MV-4-11 (cell line): ENCODE measurements at places on chromosomes 5 and 9.

- DNase-seq = no peak
Observed at GRCh38 chr9:85157772-85158171, 488.2 kb downstream of the NTRK2 start.

DNA sequence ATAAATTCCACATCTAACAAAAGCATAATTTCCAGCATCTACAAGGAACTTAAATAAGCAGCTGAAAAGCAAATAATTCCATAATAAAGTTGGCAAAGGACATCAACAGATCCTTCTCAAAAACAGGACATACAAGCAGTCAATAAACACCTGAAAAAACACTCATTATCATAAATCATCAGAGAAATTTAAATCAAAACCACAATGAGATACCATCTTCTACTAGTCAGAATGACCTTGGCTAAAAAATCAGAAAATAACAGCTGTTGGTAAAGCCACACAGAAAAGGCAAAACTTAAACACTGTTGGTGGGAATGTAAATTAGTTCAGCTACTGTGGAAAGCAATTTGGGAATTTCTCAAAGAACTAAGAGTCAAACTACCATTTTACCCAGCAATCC, 1371.1 kb upstream of the ACO1 start:
- no peak for DNase-seq

GRCh38 chr9:114930056-114930812, at the start of gene TNFSF8:
Gene TNFSF8, minus strand, starts transcription at chr9:114930591. Its CDS starts 288 bp downstream, at chr9:114930303.
- peak; percentile 73 for DNase-seq

GRCh38 chr5:82419559-82420332, 141.6 kb upstream of the RPS23 start:
- no peak for DNase-seq

GRCh38 chr5:102625468-102625867, 126.7 kb upstream of the SLCO6A1 start:
- no peak for DNase-seq

DNA sequence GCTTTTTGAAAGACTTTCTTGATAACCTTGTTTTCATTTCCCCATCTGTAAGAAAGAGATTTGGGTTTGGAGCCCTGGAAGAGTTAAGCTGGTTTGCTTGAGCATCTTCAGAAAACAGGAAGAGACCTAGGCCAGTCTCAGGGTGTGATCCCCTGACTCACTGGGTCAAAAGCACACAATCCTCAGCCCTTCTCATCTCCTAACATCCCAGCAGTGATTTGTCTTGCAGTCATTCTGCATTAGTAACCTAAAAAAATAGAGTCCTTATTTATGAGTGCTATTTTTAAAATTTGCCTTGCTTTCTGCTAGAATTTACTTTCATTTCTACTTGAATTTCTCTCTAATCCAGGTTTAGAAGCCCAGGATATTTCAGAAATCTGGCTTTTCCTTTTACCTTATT, 16.4 kb upstream of the ARSB start:
- DNase-seq = no peak
